ENCODE measurements at places on chromosomes 12 and 14.

DNA sequence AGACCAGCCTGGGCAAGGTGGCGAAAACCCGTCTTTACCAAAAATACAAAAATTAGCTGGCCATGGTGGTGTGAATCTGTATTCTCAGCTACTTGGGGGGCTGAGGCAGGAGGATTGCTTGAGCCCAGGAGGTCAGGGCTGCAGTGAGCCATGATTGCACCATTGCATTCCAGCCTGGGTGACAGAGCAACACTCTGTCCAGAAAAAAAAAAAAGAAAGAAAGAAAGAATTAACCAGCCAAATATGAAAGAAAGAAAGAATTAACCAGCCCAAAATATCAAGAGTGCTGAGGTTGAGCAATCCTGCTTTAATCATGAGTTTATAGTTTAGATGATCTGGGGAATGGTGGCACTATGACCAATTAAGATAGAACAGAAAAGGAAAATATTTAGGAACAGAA, 3.5 kb upstream of the ACTN1 start:
- no peak for DNase-seq

- no peak for DNase-seq
Measured at GRCh38 chr12:25054783-25055144, 105.9 kb upstream of the BCAT1 start.

DNA sequence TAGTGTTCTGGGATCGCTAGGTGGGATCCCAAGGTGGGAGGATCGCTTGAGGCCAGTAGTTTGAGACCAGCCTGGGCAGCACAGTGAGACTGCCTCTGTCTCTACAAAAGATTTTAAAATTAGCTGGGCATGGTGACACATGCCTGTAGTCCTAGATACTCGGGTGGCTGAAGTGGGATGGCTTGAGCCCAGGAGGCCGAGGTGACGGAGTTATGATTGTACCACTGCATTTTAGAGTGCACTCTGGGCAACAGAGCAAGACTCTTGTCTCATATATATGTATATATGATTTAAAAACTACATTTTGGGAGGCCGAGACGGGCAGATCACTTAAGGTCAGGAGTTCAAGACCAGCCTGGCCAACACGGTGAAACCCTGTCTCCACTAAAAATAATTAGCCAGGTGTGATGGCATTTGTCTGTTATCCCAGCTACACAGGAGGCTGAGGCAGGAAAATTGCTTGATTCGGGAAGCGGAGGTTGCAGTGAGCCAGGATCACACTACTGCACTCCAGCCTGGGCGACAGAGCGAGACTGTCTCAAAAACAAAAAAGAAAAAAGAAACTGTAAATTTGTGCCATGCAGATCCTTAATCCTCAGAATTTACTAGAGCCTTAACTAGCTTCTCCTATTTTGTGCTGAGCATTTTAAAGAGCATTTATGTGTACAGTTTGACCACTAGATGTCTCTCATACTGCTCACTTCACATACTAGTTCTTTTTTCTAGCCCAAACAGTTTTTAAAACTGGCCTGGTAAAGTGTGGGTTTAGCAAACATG, 114.8 kb downstream of the MON2 start:
- no peak for DNase-seq

DNA sequence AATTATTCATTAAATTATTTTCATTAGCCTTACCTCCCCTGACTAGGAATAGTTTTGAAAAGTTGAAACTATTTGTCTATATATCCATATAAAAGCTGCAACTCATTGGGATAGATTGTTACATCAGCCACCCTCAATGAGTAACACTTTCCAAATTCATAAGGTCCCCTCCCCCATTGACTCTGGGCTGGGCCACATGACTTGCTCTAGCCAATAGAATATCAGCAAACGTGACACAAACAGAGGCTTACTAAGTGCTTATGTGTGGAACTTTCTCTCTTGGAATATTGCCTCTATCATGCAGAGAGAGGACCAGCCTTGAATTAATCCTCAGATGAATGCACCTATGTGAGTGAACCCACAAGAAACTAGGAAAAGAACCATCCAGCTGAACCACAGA, 213.7 kb downstream of the CCDC59 start:
- no peak for DNase-seq

GRCh38 chr14:104353921-104354701, 215.7 kb downstream of the KIF26A start:
- DNase-seq, result no peak

DNA sequence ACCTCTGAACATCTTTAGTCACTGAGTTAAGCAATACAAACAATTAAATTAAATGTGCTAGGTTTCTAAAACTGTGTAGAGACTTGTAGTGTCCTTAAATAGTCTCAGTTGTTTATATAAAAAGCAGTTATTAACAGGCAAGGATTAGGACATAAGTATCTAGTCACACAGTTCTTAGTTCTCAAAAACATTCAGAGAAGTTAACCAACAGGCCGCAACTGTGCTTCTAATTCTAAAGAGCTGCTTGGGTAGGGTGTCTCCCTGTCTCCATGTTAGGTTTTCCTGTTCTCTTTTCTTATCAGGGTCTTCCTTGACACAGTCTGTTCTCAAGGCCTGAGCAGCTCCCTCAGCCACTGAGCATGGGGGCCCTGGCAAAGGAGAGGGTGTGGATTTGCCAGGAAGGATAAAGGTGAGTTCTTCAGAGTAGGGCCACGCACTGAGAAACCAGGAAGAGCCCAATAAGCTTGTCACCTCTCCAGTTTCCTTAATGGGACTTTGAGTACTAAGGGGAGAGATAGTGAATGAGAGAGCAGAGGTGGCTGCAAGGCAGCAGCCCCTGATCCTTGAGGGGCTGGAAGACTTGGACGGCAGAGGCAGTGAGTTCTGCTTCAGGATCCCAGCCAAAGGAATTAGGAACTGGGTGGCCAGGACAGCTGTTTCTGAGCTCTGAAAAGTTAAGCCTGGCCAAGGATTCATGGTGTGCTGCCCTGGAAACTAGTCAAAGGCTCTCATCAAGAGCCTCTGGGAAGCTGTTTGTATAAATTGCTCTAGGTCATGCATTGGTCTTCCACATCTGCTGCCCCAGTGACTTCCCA, 177.3 kb downstream of the MYRFL start:
- DNase-seq, result no peak

DNA sequence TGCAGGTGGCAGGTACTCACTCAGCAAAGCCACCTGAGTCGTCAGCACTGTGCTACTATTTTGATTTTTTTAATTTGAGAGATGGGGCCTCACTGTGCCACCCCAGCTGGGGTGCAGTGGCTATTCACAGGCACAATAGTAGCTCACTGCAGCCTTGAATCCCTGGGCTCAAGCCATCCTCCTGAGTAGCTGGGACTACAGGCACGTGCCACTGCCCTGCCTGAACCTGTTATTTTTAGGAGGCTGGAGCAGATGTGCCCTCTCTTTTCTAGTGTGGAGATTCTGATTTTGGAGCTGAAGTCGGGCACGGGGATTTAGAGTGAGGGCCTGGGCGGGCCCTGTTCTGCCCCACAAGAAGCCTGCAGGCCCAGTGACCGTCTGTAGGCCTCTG, 17.3 kb downstream of the SLC25A47 start:
- no peak for DNase-seq

DNA sequence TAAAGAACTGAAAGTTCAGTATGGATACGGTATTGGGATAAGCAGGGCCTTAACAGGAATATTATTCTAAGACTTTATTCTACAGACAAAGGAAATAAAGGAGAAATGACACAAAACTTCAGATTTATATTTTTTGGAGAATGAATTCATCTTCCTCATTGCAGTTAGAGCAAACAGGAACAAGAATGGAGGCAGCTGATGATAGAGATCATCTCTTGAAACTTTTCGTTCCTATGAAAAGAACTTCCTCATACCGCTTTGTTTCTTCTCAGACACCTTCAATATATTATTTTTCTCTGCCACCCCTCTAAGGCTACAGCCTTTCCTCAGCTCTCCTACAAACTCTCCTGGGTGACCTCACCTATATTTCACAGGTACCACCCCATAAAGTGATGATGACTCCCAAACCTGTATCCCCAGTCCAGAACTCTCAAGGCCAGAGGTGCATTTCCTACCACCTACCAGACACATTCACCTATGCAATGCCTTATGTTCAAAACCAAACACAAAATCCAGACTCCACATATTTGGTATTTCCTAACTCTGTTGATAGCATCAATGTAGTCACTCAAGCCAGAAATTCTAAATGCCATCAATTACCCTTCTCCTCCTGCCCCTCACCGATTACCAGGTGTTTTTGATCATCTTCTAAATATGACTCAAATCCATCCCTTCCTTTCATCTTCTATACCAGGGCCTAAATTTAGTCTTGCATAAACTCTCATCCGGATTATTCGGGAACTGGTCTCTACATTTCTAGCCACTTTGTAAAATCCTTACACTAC, 7.4 kb downstream of the MAP4K5 start:
- no peak for DNase-seq

DNA sequence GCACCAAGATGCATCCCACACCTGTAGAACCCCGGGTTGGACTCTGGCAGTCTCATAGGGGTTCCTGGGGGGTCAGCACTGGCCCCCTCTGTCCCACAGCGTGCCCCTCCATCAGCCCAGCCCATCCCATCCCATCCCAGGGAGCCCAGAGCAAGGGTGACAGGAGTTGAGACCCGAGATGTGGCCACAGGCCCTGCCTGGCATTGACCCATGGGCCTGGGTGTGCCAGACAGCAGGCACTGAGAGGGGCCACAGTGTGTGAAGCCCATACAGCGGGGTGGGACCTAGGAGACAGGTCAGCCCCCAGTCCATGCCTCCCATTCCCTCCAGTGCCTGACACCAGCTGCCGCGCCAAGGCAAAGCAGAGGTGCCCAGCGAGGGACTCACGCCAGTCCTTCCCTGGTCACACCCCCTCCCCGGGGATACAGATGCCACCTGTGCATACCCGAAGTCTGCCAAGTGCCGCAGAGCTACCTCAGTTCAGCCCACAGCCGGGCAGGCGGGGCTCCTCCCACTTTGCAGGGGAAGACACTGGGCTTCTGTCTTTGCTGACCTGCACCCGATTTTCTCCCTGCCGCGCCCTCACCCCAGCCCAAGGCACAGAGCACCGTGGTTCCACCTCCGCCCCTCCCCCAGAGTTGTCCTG, 50.4 kb downstream of the CYP46A1 start:
- no peak for DNase-seq

DNA sequence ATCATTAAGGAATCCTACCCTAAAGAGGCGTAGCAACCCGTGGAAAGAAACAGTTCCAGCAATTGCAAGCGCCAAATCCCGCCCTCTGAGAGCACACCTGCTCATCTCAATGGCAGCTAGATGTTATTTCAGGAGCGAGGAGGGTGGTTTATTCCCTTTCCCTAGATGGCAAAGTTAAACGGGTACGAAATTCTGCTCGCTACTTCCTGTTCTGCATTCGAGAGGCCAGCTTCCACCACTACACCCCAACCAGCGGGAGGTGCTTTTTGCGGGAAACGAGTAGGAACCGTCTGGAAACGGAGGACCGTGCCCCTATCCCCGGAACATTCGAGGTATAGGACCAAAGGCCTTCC, 536 bp downstream of the VPS29 start:
- peak; percentile 49 for DNase-seq

GRCh38 chr12:4107436-4107878, 166.1 kb upstream of the CCND2 start:
- peak; percentile 29 for DNase-seq

DNA sequence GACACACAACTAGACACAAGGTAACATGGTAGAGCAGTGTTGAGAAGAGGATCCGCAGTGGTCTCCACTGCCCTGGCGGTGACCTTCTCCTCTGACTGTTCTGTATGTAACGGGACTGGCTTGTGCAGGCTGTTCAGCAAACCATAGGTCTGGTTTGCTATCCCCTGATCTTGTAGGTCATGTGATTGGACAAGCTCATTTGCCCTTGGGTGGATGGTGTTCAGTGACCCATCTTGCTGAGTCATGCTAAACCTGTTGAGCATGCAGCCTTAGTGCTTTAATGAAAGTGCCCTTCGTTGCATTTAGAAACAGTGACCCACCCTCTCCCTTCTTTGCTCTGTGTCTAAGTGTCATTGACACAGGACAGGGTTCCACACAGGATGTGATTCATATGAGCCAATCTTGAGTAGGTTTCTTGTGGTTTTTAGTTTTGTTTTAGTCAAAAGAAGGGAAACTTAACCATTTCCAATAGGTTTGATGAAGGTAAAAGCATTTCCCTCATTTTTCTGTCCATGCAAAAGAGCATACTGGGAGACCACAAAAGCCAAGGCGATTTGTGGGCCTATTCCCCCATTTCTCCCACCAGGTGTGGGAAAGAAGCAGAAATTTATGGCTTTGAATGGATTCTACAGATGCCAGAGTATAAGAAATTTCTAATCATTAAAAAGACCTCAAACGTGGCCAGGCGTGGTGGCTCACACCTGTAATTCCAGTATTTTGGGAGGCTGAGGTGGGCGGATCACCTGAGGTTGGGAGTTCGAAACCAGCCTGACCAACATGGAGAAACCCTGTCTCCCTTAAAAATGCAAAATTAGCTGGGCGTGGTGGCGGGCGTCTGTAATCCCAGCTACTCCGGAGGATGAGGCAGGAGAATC, 32.6 kb upstream of the HIF1A start:
- DNase-seq, result no peak

DNA sequence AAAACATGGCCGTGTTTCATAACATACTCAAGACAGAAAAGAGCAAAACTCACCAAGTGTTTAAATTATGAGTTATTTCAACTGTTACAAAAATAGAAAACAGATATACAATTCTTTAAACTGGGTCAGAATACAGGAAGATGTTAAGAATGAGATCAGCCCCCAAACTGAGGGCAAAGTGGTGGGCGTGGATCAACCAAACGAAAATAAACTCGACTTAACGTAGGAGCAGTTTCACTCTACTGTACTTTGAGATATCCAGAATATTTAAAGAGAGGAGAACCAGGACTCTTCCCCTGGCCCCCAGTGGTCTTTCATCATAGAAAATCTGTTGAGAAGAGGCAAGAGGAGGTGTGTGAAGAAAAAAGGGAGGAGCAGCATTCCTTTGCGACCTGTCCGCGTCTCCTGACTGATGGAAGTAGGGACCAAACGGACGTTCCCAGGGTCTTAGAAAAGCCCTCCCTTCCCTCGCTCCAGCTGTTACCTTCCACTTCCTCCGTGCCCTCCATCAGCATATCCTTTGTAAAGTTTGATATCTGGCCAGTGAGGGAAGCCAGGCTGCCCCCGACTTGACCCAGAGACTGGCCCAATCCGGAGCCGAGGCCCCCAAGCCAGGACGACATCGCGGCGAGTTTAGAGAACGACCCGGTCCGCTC, 668 bp downstream of the TRIP11 start:
- DNase-seq, result no peak

- no peak for DNase-seq
Measured at GRCh38 chr12:93126069-93126474, 197.0 kb upstream of the EEA1 start.

- DNase-seq, result no peak
Measured at GRCh38 chr12:1628666-1629337, at the start of gene WNT5B. WNT5B (plus strand) TSS chr12:1629231; CDS start chr12:1631355, 2,124 bp downstream.

DNA sequence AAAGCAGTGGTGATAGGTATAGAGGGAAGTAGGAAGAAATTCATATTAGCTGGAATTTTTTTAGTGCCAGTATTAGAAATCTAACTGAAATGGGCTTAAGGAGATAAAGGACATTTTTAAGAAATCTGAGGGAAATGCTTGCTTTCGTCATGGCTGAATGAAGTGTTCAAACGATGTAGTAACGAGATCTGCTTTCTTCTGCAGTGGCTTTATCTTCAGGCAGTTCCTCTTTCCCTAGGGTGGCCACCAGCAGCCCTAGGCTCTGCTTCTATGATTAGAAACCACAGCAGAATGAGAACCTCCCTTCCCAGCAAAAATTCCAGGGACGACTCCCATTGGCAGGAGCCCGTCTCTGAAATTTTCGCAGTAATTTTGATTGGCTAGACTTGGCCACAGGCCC, 163.9 kb upstream of the FRMD6 start:
- no peak for DNase-seq
